ENCODE measurements at places on chromosomes 4 and X.

DNA sequence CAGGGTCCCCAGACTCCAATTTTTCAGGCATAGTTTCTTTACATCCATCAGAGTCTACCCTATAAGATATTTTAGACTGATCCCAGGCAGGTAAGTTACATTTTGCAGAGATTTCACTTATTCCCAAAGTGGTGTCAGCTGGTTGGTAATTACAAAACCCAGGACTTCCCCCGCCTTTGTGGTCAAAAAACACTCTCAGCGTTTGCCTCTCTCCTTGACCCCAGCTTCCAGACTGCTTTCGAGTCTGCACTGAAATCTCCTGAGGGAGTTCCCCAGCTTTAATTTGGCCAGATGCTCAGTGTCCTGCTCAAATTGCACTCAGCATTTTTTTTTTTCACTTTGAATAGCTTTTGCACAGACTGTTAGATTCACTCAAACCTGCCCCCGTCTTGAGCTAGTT lies 11.2 kb upstream of the AMOT start:
- peak; percentile 46 for DNase-seq

DNA sequence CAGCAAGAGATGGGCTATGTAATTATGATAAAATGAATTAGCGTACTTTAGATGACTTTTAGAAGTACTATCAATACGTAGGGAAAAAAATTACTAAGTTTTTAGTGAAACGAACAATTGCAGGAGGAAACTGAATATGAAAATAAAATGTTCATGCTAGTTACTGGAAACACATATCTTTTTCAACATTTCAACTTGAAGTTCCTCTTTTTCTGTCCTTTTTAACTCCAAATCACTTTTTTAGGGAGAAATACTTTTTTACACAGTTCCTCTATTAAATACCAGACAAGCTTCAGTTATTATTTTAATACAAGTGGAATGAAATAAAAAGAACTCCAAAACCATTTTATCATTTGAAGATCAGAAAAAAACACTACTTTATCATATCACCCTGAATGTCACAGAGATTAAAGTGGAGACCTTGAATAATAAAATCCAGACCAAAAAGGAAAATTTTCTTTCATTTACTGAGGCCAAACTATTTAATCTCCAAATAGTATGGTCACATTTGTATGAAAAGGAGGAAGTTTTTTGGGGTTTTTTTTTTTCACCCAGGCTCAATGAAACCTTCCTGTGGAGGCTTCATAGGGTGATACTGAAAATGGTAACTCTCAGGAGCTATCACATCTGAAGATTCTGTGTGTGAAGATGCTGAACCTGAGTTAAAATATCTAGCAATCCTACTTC lies 306.2 kb downstream of the INPP4B start:
- no peak for DNase-seq

DNA sequence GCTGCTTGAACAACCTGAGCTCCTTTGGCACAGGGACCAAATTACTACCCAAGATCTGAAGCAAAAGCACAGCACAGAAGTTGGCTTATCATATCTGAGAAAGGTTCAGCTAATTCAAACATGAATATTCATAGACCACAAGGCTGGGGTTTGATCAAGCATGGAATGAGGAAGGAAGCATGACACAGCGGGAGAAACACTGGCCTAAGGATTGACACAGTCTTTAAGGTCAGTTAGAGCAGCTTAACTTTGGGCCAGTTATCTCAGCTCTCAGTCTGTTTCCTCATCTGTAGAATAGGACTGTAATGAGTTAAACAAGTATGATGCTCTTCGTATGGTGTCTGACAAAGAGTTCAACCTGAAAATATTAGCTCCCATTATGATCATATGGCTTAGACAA lies 88.5 kb upstream of the CBR4 start:
- DNase-seq: no peak

- no peak for DNase-seq
Measured at GRCh38 chr4:10460313-10461047, 3.3 kb upstream of the ZNF518B start.

- no peak for DNase-seq
Measured at GRCh38 chr4:143407474-143407873, 70.8 kb downstream of the GAB1 start.

DNA sequence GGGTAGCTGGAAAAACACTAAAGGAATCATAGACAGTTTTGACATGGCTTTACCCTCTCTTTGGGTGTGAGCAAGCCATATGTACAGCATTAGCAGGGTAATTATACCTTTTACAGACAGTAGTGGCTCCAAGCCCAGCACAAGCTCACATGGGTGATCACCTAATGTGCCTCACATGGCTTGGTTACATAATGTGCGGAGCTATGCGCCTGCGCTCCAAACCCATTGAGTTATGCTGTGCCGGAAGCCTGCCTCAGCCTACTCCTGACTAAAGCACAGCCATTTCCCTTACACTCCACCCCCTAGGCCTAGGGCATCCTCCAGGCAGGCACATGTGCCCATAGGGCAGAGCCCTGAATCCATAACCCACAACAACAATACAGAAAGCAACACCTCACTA lies 6.5 kb upstream of the TSPAN5 start:
- DNase-seq: no peak

GRCh38 chr4:141132709-141133145 lies 542 bp downstream of the RNF150 start:
- DNase-seq: no peak

DNA sequence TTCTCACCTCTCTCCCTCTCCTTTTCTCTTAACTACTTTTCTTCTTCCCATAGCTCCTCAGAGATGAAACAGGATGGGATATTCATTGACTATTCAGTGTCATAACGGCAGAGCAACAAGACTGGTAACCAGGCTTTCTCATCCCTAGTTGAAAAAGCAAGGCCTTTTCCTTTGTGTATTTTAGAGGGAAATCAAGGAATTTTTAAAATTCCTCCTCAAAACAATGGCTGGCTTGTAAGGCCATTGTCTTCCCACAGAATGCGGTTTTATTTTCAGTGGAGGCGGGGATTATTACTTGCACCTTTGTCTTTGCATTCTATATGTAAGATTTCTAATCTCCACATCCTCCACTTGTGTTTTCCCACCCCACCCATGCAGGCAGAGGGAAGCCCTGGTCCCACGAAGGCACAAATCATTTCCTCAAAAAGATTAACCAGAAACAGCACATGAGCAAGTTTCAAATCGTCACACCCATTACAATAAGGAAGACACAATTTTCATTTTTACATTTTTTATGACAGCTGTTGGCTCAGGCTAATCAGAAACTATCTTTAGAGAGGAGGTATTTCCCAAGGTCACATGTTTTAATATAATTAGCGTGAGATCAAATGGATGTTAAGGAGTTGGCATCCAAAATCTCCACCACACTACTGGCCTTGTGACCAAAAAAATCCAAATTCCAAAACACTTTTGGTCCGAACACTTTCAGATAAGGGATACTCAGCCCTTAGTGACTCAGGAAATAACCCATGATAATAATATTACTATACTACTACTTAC lies 53.0 kb upstream of the KDR start:
- no peak for DNase-seq

DNA sequence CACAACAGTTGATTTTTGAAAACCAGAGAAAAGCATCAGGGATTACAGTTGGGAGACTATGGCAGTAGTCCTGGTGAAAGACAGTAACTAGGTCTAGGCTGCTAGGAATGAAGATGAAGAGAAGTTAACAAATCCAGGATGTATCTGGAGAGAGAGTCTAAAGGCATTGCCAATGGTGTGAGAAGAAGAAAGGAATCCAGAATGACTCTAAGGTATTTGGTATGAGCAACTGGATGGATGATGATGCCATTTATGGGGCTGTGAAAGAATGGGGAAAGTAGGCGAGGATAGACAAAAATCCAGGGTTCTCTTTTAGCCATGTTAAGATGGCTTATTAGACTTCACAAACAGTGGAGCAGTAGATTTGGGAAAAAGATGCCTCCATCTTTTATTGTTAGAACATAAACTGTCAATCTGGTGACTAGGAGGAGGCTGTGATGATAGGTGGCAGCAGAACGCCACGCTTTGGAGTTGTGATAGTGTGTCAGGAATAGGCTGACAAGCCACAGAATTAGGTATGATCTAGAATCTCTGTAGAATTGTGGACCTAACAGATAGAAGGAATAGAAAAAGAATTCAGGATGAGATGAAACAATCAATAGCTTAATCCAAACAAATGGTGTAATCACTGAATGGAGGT lies 27.3 kb upstream of the JADE1 start:
- peak; percentile 4 for DNase-seq

DNA sequence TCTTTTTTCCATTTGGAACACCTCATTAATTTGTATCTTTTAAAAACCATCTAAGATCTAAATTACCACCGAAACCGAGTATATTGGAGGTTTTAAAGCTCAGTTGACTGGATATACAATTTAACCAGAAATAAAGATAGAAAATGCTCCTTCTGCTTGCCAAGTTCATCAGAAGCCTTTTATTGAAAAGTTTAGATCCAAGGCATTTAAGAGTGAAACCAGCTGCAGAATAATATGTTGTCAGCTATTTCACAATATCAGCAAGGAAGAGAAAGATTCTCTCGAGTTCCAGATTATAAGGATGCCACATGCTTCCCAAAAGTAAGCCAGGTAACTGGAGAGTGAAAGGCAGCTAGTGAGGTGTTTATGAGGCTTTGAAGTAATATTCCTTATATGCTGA lies 217.4 kb downstream of the DCTD start:
- no peak for DNase-seq

DNA sequence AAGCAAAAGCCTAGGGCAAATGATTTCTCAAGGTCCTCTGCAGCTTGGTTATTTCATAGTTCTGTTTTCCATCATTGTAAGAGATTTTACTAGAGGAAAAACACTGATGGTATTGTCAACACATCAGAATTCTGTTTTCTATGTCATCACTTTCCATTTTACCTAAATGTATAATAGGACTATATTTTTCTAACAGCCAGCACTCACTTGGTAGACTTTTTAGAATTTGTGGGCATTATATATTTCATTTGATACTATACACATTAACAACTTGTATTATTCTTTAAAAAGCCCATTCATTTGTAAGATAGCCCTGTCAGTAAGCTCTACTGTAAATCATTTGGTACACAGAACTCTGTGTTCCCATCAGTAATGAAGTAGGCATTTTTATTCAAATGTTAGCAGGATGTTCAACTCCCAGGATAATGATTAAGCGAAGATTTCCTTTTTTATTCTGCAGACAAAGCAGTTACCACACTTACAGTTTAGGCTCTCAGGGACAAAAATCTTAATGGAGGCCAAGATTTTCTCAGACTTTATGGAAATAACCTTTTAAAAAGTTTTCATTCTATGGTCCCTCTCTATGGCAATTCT lies 143.6 kb upstream of the TEX13C start:
- DNase-seq: no peak

- peak; percentile 39 for DNase-seq
Measured at GRCh38 chr4:77994194-77994721, 62.9 kb upstream of the FRAS1 start.

GRCh38 chrX:148804579-148805355 lies 304.4 kb downstream of the AFF2 start:
- no peak for DNase-seq

DNA sequence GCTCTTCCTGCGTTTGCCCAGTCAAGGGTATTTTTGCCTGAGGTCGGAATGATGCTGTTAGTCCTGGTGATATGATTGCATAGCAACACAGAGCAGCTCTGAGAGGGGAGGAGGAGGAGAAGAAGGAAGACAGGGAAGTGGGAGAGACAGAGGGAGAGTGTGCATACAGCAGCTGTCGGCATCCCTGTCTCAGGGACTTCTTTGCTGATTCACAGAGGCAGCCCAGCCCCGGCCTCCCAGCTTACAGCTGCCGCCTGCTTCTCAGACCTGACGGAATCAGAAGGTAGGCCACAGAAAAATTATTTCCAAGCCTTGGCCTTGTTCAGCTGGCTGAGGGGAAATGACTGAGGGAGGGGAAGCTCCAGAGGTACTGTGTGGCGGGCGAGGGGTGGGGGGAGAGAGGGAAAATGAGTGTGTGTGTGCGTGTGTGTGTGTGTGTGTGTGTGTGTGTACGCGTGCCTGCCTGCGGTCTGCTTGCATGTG lies 319 bp downstream of the DRP2 start:
- DNase-seq: peak; percentile 58

DNA sequence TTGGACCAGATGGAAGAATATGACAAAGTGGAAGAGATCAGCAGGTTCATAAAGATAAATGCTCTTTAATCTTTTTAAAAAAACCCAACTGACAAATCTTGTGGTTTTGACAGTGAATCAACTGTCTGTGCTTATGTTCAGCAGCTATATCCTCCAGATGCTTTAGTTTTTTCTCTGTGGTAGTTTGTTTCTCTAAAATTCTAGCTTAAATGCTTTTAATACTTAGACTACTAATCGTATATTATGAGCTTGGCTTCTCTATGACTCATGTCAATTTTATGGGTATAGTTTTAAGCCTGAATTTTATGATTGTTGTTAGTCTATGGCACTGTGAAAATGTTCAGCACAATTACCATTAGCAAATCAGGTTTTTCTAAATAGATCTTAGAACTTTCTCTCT lies 12.9 kb downstream of the HHIP start:
- DNase-seq: peak; percentile 1

DNA sequence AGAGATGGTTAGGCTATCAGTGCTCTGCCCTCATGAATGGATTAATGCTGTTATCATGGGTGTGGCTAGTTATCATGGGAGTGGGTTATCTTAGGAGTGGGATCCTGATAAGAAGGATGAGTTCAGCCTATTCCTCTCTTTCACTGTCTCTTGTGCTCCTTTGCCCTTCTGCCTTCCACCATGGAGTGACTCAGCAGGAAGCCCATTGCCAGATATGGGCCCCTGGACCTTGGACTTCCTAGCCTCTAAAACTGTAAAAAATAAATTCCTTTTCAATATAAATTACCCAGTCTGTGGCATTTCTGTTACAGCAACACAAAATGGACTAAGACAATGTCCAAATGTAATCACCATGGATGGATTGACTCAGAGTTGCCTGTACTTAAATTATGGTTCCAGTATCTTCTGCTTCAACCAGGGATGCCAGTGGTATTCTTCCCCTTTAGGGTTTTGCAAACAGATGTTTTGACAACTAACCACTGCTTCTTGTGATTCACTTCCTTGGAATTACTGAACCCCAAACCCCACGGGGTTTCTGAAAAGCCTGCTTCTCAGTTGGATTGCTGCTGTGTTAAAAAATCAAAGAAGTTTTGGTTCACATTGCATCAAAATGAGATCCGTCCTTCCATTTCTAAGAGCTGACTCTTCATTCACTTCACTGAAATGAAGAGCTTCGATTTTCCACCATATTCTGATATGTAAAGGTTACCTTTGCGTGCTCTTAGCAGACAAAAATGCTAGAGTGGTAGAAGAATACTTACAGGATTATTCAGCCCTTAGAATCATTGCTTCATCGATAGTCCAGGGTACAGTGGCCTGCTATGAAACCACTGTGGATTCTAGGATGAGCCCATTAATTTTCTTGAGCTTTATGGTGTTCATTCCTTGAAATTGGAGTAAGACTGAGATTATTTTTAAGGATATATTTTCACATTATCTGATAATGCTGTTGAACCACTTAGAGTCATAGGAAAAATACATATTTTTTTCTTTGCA lies 107.7 kb downstream of the FRMPD4 start:
- DNase-seq: peak; percentile 85

DNA sequence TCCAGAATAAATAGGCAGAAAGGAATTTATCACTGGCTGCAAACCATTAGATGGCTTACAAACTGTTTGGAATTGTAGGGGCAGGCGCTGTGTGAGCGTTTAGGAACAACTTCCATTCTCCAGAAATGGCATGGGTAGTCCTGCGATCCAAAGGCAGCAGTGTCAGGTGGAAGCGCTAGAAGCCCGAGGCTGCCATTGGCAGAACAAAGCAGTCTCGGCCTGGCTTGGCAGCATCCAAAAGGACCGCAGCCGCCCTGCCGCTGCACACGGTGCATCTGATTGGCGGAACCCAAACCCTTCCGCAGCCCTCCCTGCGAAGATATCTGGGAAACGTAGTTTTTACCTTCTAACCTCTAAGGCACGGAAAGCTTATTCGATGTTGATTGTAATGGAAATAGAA lies 23.6 kb upstream of the YTHDC1 start:
- DNase-seq: no peak

- peak; percentile 41 for DNase-seq
Measured at GRCh38 chrX:109709129-109709631, 23.9 kb downstream of the ACSL4 start.

Data from HCEC 1CT (cell line).